ENCODE measurements at places on chromosomes 6 and 20.

GRCh38 chr6:128827675-128828464 is 55.1 kb upstream of the LAMA2 start:
- no peak for DNase-seq

- no peak for DNase-seq
Measured at GRCh38 chr20:10686356-10687133, 12.7 kb upstream of the JAG1 start.

DNA sequence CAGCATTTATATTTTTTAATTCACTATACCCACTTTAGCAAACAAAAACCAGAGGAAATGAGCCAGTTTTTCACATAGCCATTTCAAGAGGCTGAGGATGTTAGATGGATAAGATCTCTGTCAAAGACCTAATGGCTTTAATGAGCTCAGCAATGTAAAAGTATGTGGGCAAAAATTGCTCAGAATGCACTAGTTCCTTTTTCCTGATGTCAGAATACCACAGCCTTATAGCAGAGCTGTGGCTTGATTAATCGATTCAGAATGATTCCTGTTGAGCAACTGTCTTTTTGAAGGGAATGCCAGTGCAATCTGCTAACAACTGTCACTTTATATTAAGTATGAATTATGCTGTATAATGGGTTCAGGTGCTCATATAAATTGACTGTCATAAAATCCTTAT is 100.6 kb upstream of the HIVEP1 start:
- no peak for DNase-seq

DNA sequence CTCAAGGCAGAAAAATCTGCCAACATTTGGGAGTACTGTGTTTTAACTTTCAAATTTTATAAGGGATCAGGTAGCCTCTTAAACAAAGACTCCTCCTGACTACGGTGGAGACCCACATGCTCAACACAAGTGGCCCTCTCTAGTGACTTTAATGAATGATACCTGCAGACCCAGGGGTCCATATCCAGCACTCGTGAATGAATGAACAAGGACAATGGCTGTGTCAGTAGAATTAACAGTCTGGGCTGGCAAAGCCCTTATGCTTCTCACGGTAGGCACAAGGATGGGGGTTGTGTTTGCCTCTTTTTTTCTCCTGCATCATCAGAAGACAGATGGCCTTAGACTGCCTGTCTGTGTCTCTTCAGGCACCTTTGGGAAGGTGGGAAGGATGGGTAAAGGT is 112.6 kb upstream of the TRAF3IP2 start:
- no peak for DNase-seq

DNA sequence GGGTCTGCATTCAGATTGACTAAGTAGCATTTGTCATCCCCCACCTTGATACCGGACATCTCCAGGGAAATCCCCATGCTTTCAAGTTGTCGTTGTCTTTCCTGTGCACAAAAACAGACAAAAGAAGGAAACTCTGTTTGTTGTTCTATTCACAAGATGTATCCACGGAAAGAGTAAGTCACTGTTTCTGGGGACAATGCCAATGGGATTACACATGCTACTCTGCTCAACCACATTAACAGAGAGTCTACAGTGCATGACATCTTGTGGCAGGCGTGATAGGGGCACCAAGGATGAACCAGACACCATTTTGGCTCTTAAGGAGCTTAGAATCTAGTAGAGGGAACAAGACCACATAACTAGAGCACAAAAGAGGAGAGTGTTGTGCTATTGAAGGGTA is 124.4 kb upstream of the NUP153 start:
- DNase-seq: no peak

- DNase-seq: no peak
Measured at GRCh38 chr6:56958481-56958880, 3.6 kb downstream of the BEND6 start.

- no peak for DNase-seq
Measured at GRCh38 chr20:58869662-58870227, 17.2 kb downstream of the GNAS start.
